DMS 273 treated with DMSO at 0.1 percent for 48 hours (cell line): ENCODE measurements at places on chromosomes 4 and X.

DNA sequence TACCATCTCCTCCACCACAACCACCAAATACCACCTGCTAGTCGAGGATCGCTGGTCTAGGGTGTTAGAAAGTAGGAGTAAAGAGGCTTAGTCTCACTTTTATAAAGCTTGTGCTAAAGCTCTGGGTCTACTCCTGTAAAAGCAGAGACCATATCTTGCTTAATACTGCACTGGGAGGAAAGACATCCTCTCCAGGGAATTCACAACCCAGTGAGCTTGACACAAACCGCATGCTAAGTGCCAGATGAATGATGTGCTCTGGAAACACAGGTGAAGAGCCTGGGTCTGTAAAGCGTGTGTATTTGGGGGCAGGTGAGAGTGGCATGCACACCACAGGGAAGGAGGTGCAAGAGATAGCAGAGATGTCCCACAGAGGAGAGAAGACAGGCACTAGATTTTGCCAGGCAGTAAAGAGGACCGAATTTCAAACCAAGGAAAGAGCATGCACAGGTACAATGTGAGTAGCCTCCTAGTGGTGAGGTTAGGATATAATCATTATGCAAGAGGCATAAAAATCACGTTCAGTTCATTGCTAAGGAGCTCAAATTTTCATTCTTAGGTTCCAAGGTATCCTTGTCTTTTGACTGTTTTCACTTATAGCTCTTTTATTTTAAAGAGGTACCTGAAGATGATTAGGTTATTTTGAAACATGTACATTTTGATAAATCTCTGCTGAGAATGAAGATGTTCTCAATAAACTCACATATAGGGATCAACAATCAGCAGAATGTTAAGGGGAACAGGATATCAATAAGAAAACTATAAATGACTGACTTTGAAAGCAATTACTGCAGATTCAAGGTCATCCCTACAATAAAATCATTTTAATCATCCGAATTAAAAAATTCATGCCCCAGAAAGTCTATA is 20.7 kb downstream of the TAPT1 start:
- no peak for DNase-seq

DNA sequence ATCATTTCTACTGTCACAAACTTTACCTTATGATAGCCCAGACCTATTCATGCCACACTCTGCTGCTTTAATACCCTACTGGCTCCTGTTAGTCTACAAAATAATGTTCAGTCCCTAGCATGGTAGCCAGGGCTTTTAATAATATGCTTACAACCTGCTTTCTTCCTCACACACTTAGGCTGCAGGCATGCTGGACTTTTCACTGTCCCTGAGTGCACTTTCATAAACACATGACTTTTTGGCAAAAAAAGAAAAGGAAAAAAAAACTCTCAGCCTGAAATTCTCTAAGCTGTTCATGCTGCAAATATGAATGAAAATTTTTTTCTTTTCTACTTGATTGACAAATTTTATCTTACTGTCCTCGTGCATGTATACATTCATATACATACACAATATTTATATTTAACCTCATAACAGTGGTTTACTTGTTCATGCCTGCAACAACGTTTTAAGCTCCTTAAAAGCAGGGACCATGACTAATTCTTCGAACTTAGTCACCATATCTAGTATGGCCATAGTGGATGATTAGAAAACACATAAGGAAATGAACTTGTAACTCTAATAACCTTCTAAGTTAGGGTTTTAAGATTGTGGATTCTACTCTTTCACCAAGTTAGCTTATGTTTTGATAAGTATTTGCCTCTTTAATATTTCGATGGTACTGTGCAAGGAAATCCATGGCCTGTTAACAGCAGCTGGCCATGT is 229.5 kb downstream of the SPCS3 start:
- DNase-seq, result no peak

GRCh38 chr4:173128199-173128890 is 40.3 kb upstream of the GALNT7 start:
- no peak for DNase-seq

DNA sequence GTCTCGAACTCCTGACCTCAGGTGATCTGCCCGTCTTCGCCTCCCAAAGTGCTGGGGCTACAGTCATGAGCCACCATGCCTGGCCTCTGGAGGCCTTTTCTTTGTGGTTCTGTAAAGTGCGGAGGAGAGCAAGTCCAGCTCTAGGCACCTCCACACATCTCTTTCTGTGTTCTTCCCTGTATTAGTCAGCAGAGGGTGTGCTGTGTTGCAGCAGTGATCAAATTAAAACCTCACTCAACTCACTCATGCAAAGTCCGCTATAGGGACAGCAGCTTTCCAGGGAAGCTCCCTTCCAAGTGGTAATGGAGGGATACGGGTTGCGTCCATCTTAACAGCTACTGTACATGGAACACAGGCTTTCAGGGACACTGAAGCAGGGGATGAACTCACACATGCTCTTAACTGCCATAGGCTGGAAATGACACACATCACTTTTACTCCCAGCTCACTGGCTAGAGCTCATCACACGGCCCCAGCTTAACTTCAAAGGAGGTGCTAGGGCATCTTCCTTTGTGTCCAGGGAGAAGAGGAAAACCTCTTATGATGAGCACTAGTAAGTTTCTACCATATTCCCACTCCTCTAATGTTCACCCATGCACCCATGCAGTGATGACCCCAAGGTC is 36.0 kb upstream of the CCNG2 start:
- no peak for DNase-seq

DNA sequence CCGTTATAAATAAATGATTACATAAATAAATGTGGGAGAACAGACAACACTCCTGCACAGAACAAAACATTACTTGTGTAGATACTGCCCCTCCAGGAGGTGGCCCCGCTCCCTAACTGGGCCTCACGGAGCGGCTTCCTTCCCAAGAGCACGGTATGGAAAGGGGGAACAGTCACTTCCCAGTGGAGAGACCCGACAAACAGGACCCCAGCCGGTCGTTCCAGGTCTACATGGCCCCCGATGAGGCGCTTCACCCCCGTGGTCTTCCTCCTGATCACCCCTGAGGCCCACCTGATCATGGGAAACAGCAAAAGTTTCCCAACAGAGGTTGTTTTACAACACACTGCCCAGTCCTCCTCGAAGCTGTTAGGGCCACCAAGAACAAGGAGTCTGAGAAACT is 6.6 kb upstream of the SLC6A8 start:
- no peak for DNase-seq

- no peak for DNase-seq
These were observed 115.7 kb upstream of the LSM6 start for GRCh38 chr4:146059865-146060264.

- no peak for DNase-seq
These were observed 45.6 kb downstream of the MAOB start for GRCh38 chrX:43836435-43837184.

GRCh38 chr4:41324861-41325260 is 68.1 kb downstream of the UCHL1 start:
- no peak for DNase-seq
